ENCODE measurements at places on chromosomes 16 and 17. TPM values are rescaled to one million over a fixed set of nuclear protein-coding genes. Genes with fewer than 3 reads are reported as not detected.
A peak's percentile ranks its signal among the peaks of the same experiment; 100 is the strongest.

CCL17 gene
- total RNA-seq, result not detected

NAGPA gene
- total RNA-seq, result 39.0 TPM

- DNase-seq, result peak; percentile 72
- no peaks in the 10 kb centered on the region for H3K27me3 ChIP-seq
- H3K27ac ChIP-seq, result no peak overlapping the region
- H3K36me3 ChIP-seq, result no peaks in the 10 kb centered on the region
Observed at GRCh38 chr16:3774156-3774767, 56.9 kb upstream of the TRAP1 start.

DNA sequence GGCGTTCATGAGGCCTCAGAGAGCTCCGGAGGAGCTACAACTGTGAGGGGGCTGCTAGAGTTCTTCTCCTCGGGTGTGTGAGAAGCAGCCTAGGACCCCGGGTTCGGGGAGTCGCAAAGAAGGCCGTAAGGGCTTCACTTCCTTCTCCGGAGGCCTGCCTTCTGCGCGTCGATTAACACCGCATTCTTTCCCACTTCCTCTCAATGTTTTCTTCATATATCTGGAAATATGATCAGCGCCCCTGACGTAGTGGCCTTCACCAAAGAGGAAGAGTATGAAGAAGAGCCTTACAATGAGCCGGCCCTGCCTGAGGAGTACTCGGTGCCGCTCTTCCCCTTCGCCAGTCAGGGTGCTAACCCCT, 449 bp downstream of the SMCR8 start:
- H3K27ac ChIP-seq, result peak overlapping the region; percentile 86
- H3K4me3 ChIP-seq, result peak overlapping the region; percentile 92
- DNase-seq, result no peak
- peaks cover 56% of the 10 kb centered on the region for H3K4me1 ChIP-seq
- no peaks in the 10 kb centered on the region for H3K27me3 ChIP-seq

DNA sequence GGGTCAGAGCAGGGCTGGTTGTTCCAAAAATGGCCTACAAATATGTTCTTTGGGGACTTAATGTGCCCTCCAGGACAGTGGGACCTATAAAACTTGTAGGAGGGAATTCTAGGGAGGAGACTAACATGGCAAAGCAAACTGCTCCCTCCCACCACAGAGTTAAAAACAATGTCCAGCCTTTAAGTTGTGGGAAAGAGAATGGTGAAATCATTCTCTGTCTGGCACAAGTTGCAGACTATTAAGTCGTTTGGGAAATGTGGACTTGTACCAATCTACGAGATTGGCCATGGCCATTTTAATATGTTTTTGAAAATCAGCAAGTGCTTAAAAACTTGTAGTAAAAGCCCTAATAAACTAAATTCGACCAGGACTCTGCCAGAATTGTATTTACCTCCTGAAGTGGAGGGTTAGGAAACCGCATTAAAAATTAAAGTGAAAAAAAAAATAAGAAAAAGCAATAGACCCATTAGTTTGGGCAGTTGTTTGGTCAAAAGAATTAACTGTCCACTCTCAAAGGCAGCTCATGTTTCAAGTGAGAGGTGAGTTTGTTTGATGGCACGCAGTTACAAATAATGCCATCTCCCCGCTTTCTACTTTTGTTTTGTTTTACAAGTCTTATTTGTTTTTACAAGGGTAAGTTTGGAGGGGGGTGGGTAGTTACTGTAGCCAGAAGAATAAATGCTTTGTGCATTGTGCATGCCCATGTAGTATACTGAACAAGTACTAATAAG, 32.4 kb downstream of the ANKFN1 start:
- no peaks in the 10 kb centered on the region for H3K36me3 ChIP-seq
- no peak overlapping the region for H3K27ac ChIP-seq

DNA sequence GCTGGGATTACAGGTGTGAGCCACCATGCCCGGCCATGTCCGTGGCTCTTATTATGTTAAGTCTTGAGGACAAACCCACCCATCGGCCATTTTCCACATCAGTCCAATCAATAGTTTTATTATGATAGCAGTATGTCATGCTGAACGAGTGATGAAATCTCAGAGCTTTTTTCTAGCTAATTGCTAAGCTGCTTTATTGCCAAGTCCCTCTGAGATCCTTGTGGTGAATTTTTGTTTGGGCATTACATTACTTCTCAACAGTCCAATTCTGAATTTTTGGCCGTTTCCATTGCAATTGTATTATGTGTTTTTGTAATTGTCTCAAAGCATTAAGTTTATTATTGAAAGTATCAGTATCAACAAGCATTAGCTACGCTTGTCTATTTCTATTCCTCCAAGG, 10.9 kb downstream of the RNF112 start:
- DNase-seq, result no peak
- no peaks in the 10 kb centered on the region for H3K4me1 ChIP-seq
- H3K36me3 ChIP-seq, result no peaks in the 10 kb centered on the region
- H3K27ac ChIP-seq, result no peak overlapping the region
- H3K27me3 ChIP-seq, result no peaks in the 10 kb centered on the region

KRTAP1-1 gene
- not detected for total RNA-seq

EME1 gene
- total RNA-seq, result 15.6 TPM

PYY gene
- total RNA-seq, result not detected

GRCh38 chr16:31265329-31266245, 5.8 kb downstream of the ITGAM start:
- no peak for DNase-seq
- no peaks in the 10 kb centered on the region for H3K4me1 ChIP-seq
- H3K36me3 ChIP-seq, result no peaks in the 10 kb centered on the region
- no peak overlapping the region for H3K4me3 ChIP-seq
- H3K27me3 ChIP-seq, result no peaks in the 10 kb centered on the region

GRCh38 chr17:81295031-81295675, at the start of gene SLC38A10:
Gene SLC38A10 (minus strand): TSS chr17:81295307. CDS start chr17:81294921, 386 bp downstream.
- no peaks in the 10 kb centered on the region for H3K27me3 ChIP-seq
- H3K4me1 ChIP-seq, result peaks cover 24% of the 10 kb centered on the region
- H3K27ac ChIP-seq, result peak within 1 kb of the TSS; percentile 88
- H3K36me3 ChIP-seq, result no peaks in the 10 kb centered on the region

- H3K36me3 ChIP-seq, result no peaks in the 10 kb centered on the region
- H3K4me3 ChIP-seq, result no peak overlapping the region
- no peak for DNase-seq
Observed at GRCh38 chr16:25253322-25253721, 4.3 kb downstream of the ZKSCAN2 start.

- no peak for DNase-seq
- no peaks in the 10 kb centered on the region for H3K36me3 ChIP-seq
- no peak overlapping the region for H3K4me3 ChIP-seq
- H3K4me1 ChIP-seq, result no peaks in the 10 kb centered on the region
- no peaks in the 10 kb centered on the region for H3K27me3 ChIP-seq
- H3K27ac ChIP-seq, result no peak overlapping the region
Observed at GRCh38 chr17:60327134-60327900, 64.6 kb downstream of the USP32 start.

GRCh38 chr17:57533684-57534305, 211.3 kb downstream of the CCDC182 start:
- no peak for DNase-seq
- H3K27ac ChIP-seq, result no peak overlapping the region
- H3K27me3 ChIP-seq, result no peaks in the 10 kb centered on the region
- H3K36me3 ChIP-seq, result no peaks in the 10 kb centered on the region

SAP30BP gene
- 86.9 TPM for total RNA-seq

DNA sequence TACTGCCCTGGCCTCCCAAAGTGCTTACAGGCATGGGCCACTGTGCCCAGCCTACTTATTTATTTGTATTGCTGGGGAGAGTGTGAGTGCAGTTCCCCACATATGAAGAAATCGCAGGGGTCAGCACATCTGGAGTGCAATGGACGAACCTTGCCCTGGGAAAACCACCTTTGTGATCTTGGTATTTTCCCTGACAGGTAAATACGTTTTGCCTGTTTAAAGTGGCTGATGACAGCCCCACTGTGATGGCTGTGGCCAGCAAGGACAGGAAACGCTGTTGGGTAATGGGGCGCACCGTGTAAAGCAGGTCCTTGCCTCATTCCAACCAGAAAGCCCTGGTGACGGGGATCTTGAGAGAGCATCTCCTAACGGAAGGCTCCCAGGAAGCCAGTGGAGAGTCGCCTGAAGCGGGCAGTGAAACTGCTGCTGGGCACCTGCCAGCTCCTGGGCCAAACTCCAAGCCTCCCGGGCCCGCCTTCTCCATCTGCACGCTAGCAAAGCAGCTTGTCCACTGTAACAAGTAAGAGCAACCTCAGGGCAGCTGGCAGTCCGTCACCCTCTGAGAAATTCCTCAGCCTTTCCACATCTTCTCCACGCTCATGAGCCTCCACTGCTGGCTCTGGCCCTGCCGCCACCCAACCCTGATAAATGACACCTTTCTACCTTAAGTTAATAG, 17.5 kb downstream of the EMC8 start:
- DNase-seq, result peak; percentile 73

RGS11 gene
- total RNA-seq, result 2.9 TPM

GRCh38 chr17:17361867-17362539, 58.8 kb downstream of the NT5M start:
- DNase-seq, result no peak
- peaks cover 8% of the 10 kb centered on the region for H3K4me1 ChIP-seq
- no peak overlapping the region for H3K4me3 ChIP-seq
- H3K27ac ChIP-seq, result no peak overlapping the region
- H3K27me3 ChIP-seq, result no peaks in the 10 kb centered on the region
- H3K36me3 ChIP-seq, result no peaks in the 10 kb centered on the region

GRCh38 chr16:48497932-48498768, 111.8 kb downstream of the N4BP1 start:
- no peak overlapping the region for H3K4me3 ChIP-seq
- H3K4me1 ChIP-seq, result peaks cover 30% of the 10 kb centered on the region
- no peak for DNase-seq
- no peak overlapping the region for H3K27ac ChIP-seq
- H3K36me3 ChIP-seq, result no peaks in the 10 kb centered on the region

NPW gene
- total RNA-seq, result 8.2 TPM

GRCh38 chr17:34885076-34885475, 76.2 kb downstream of the CCT6B start:
- H3K4me3 ChIP-seq, result no peak overlapping the region
- H3K4me1 ChIP-seq, result no peaks in the 10 kb centered on the region
- H3K27ac ChIP-seq, result no peak overlapping the region
- H3K36me3 ChIP-seq, result no peaks in the 10 kb centered on the region

DNA sequence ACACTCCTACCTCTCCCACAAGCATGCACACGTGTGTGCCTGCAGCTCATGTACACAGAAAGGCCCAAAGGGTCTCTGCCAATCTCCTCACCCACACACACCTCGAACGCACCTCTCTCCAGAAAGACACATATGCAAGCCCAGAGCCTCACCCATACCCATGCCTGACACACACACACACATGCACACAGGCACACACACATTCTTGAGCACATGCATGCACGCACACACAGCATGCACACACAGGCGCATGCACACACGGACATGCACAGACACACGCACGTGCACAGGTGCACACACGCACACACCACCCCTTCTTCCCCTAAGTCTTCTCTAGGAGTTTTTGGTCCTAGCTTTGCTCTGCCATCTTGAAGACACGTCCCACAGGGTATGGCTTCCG, 48.7 kb upstream of the CACNG4 start:
- H3K4me3 ChIP-seq, result no peak overlapping the region
- no peak for DNase-seq
- no peaks in the 10 kb centered on the region for H3K36me3 ChIP-seq

STH gene
- total RNA-seq, result 1.3 TPM

DNA sequence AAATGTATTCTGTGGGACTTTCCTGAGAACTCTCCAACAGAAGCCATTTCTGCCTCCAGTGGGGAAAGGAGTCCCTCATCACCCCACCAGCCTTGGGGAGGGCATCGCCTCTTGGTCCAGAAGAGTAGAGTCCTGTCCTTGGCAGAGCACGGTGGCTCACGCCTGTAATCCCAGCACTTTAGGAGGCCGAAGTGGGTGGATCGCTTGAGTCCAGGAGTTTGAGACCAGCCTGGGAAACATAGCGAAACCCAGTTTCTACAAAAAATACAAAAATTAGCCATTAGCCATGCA, 41.0 kb downstream of the LYRM1 start:
- H3K27me3 ChIP-seq, result no peaks in the 10 kb centered on the region
- H3K27ac ChIP-seq, result no peak overlapping the region
- no peak overlapping the region for H3K4me3 ChIP-seq
- no peaks in the 10 kb centered on the region for H3K4me1 ChIP-seq

HS3ST3B1 gene
- total RNA-seq, result 1.9 TPM

DNA sequence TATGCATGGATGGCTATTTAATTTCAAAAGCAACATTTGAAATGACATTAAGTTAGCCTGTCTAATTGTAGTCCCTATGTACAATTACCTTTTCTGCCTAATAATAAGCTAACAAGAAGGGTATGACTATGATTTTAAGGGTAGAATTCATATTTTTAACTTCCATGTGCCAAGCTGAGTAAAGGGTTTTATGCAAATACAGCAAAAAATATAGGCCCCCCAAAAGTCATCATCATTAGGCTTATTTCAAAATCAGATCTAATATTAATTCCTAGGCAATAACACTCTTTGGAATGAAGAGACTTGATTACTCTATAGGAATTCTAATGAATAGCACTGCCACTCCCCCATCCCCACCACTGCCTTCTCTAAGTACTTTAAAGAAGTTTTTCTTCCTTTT, 155.9 kb upstream of the DYNLRB2 start:
- H3K4me1 ChIP-seq, result peaks cover 7% of the 10 kb centered on the region
- H3K27me3 ChIP-seq, result no peaks in the 10 kb centered on the region
- H3K4me3 ChIP-seq, result no peak overlapping the region
- H3K27ac ChIP-seq, result no peak overlapping the region
- DNase-seq, result no peak
- no peaks in the 10 kb centered on the region for H3K36me3 ChIP-seq

- no peak overlapping the region for H3K27ac ChIP-seq
- no peaks in the 10 kb centered on the region for H3K4me1 ChIP-seq
- no peak for DNase-seq
- H3K4me3 ChIP-seq, result no peak overlapping the region
- H3K27me3 ChIP-seq, result no peaks in the 10 kb centered on the region
Observed at GRCh38 chr17:80248894-80249710, 11.6 kb upstream of the RNF213 start.

CA7 gene
- total RNA-seq, result 1.9 TPM

DNA sequence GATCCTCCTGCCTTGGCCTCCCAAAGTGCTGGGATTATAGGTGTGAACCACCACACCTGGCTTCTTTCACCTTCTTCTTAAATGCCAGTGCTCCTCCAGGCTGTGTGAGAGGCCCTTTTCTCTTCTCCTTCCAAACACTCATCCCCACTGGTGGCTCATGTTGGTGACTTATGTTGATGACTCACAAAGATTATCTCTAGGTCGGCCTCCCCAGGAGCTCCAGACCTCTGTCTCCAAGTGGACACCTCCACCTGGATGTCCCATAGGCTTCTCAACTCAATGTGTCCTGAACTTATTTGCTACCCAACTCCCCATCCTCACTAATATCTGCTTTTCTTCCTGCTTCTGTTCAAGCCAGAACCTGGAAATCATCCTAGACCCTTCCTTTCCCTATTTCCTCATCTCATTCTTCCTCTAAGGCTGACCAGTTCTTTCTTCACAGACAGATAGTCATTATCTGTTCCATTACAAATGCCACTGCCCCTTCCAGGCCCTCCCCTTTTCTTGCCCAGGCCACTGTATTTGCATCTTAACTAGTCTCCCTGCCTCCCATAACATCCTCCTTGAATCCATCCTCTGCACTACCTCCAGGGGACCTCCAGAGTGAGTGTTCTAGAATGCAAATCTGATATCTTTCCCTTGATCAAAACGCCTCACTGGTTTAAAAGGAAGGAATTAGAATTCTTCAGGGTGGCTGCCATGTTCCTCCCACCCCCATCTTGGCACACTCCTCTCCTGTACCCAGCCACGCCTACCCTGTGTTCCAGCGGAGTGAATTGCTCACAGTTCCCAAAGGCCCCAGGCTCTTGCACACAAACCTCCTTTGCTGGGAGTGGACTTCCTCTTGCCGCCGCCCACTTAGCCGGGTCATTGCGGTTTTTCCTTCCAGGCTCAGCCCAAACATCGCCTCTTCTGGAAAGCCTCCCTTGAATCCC, 34.8 kb upstream of the FBXO47 start:
- peak overlapping the region; percentile 77 for H3K27ac ChIP-seq
- no peaks in the 10 kb centered on the region for H3K27me3 ChIP-seq
- peak; percentile 40 for DNase-seq
- peaks cover 20% of the 10 kb centered on the region for H3K4me1 ChIP-seq
- no peak overlapping the region for H3K4me3 ChIP-seq
- H3K36me3 ChIP-seq, result no peaks in the 10 kb centered on the region
